Activated CD4-positive, alpha-beta T cell treated with anti-CD3 and anti-CD28 coated beads for 24 hours (primary cell): ENCODE measurements at places on chromosomes 11 and 22.

DNA sequence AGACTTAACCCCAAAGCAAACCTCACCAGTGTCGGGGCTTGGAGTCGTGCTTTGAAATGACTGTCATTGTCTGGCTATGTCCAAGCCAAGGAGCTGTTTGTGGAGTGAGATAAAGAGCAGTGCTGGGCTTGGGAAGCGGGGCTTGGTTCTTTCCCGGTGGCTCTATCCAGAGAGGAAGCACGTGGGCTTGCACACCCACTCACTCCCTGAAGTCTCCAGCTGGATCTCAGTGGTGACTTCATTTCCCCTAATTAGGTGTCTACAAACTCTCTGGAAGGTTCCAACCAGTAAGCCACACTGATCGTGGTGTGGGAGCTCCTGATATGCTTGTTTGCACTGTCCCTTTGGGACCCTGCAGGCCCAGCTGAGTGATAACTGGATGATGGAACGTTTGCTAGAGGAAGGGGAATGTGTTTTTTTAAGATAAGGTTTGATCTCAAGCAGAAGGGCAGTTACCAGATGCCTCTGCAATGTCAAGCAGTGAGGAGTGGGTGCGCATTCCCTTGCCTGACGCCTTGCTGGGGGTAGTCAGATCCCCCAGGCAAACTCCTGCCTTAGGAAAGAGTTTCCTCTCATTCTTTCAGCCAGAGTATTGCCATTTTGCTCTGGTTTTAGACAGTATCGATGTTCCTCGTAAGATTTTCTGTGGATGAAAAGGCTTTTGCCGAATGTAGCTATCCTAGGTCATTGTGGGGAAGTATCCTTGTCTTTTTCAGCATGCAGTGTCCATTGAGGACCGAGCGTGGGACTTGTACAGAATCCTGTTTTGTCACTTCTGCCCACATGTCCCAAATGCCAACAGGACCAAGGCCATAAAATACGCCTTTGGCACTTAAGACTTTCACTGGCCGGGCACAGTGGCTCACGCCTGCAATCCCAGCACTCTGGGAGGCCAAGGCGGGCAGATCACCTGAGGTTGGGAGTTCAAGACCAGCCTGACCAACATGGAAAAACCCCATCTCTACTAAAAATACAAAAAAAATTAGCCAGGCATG is 90.9 kb downstream of the MICAL2 start:
- DNase-seq = no peak

DNA sequence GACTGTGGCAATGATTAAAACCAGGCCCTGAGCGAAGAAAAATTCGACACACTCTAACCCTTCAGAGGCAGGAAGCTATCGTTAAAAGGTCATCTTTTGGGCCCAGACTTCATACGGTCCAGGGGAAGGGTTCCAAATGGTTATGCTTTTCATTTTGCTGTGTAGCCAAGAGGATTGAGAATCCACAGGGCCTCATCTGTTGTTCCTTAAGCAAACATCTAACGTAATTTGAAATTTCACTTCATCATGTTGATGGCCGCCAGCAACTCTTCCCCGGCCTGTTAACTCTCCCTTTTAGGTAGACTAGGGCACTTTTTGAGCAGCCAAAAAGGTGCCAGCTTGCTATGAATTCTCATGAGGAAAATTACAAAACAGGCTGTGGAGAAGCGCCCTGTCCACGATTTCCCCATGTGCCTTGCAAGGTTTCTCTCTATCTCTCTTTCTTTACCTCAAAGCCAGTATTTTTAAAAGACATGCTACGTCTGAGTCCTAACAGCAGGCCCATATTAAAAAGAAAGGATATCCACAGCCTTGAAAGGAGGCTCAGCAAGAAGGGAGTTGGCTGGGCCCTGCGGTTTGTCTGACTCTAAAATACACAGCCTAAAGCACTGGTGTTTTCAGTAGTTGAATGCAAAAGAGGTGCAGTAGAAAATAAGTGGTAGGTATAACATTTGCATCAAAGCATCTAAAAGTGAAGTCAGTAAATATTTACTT is 356.3 kb upstream of the NARS2 start:
- DNase-seq = no peak

DNA sequence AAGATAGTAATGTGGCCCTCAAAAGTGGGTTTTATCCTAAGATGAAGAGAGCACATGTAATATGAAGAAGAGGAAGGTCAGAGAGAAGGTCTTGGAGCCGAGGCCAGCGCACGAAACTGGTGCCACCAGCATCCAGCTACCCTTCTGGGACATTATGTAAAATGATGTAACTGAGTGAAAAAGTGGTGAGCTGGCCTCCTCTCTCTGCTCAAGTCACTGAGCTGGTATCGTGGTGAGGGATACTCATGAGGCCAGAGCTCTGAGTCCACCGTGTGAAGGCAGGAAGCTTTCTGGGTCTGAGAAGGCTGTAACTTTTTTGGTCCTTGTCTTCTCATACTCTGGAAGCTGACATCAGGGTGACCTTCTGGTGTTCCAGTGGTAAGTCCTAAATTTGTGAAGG is 25.1 kb downstream of the RNF185 start:
- DNase-seq = no peak

GRCh38 chr11:70055444-70055843 is 22.7 kb upstream of the ANO1 start:
- no peak for DNase-seq

GRCh38 chr11:15341587-15341986 is 226.9 kb downstream of the INSC start:
- DNase-seq = no peak

- no peak for DNase-seq
These were observed 258.3 kb downstream of the ETS1 start for GRCh38 chr11:128328955-128329551.

- no peak for DNase-seq
These were observed 5.4 kb upstream of the VPS51 start for GRCh38 chr11:65090628-65091027.

DNA sequence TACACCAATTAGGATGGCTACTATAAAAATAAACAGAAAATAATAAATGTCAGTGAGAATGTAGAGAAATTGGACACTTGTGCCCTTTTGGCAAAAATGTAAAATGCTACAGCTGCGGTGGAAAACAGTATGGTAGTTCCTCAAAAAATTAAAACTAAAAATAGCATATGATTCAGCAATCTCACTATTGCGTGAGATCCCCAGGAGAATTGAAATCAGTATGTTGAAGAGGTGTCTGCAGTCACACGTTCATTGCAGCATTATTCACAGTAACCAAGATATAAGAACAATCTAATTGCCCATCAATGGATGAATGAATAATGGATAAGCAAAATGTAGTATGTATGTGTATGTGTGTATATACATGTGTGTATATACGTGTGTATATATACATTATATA is 6.8 kb downstream of the OR52N2 start:
- DNase-seq = no peak

- DNase-seq = no peak
These were observed 32.5 kb upstream of the IZUMO1R start for GRCh38 chr11:94271885-94272372.

DNA sequence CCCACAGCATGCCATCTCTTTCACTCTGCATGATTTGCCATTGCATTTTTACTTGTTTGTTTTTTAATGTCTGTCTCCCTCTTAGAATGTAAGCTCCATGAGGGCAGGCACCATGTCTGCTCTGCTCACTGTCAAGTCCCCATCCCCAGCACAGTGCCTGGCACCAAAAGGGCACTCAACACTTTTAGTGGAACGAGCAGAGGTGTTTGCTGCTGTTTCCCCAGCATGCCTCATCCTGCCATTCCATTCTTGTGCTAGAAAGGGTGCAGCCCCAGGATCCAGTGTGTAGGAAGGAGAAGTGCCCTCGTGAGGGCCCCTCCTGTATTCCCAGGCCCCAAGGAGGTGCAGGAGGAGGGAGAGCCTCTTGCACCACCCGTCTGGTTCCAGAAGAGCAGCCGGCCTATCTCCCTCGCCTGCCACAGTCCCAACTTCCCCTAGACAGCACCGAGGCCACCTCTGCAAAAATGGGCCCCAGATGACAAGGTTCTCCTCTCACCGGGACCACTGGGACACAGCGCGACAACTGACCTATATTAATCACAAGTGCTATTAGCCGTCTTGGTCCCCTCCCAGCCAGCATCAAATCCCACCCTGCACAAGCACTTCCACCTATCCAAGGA is 33.3 kb upstream of the CACNG2 start:
- DNase-seq = no peak

DNA sequence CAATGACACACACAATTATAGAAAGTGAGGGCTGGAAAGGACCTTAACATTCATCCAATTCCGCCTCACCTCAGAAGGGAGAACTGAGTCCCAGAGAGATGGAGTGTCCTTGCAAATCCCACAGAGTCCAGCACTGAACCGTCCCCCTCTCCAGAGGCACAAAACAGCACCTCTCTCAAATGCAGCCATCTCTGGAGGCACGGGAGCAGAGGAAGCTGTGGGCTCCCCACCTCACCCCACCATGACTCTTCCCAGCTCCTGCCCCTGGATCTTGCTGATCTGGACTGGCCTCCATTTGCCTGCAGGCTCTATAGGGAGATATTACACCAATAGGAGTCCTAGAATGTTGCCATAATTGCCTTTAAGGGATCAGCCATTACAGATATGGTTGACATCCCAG is 1.4 kb upstream of the DRD2 start:
- no peak for DNase-seq

GRCh38 chr11:57556041-57556440 is 11.4 kb downstream of the UBE2L6 start:
- no peak for DNase-seq

DNA sequence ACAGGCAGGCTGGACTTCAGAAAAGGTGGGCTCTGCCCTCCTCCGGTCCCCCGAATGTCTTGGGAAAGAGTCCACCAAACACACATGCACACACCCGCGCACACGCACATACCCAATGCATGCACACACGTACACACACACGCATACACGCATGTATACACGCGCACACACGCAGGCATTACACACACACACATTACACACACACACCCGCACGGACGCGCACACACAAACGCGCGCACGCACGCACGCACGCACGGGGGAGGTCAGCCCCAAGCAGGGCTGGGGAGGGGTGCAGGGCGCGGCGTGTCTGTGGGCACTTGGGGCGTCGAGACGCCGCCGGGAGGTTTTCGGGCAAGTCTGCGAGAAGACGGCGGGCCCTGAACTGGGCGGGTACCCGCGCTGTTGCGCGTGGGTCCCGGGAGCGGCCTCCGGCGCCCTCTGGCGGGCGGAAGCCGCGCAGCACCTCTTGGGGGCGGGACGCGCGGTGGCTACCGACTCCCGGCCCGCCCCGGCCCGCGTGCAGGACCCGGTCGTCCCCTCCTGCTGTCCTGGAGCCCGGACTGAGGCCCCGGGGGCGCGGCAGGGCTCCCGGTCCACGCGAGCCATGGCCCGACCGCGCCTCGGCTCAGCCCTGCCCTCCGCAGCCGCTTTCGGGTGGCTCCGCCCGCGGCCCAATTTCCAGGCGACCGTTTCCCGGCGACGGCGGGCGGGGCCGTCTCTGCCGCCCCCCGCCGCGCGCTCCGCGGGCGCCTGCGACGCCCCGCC is 3.6 kb downstream of the SEPTIN5 start:
- DNase-seq = peak; percentile 66

DNA sequence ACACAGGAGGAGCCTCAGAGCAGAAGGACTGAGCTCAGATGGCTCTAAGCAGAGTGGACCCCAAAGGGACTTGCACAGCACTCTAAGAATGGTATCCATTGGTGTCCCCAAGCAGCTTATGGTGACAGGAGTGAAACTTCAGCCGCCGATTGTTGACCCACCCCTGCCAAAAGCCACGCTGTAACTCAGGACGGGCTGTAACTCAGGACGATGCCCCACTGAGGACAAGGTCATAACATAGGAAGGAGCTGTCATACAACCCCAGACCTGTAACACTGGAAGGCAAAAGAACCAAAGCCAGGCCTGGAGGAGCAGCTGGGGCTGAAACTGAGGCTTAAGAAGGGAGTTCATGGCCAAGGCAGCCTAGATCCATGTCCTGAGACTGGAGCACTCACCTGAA is 14.2 kb downstream of the CD59 start:
- DNase-seq = no peak

- DNase-seq = no peak
These were observed at the start of gene NFAM1 for GRCh38 chr22:42432020-42432596. NFAM1 (minus strand) TSS chr22:42432403; CDS start chr22:42432357, 46 bp downstream.

GRCh38 chr22:16699326-16699725 is 106.7 kb upstream of the CCT8L2 start:
- DNase-seq = no peak

DNA sequence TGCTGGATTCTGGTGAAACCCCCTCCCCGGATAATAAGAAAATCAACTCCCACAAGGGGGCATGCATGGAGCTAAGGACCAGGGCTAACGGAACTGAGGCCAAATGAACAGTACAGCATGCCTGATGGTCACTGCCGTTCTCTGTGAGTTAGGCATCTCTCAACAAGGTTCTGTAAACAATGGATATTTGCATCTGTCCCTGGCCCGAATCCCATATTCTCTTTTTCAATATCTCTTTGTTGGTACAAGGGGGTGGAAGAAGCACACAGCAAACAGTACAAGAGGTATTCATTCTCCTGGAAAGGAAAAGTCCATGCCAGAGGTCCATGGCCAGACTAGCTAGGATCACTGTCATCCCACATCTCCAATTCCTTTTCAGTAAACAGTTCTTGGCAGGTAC is 32.2 kb upstream of the APOA1 start:
- no peak for DNase-seq

- DNase-seq = no peak
These were observed 8.2 kb upstream of the IGF2 start for GRCh38 chr11:2147391-2147790.

GRCh38 chr11:65116370-65117205 is 913 bp downstream of the ZNHIT2 start:
- DNase-seq = peak; percentile 52
